ENCODE measurements at places on chromosomes 12 and 14. TPM values are rescaled to one million over a fixed set of nuclear protein-coding genes. Genes with fewer than 3 reads are reported as not detected.

TMEM63C gene
- total RNA-seq: 0.63 TPM

BLOC1S1 gene
- total RNA-seq: 109 TPM

ATP2A2 gene
- 1,955 TPM for total RNA-seq

CATSPERB gene
- 0.99 TPM for total RNA-seq

- H3K4me3 ChIP-seq: no peak overlapping the region
- H3K27ac ChIP-seq: no peak overlapping the region
- no peaks in the 10 kb centered on the region for H3K27me3 ChIP-seq
Observed at GRCh38 chr14:77355811-77356210, 21.1 kb downstream of the TMED8 start.

DNA sequence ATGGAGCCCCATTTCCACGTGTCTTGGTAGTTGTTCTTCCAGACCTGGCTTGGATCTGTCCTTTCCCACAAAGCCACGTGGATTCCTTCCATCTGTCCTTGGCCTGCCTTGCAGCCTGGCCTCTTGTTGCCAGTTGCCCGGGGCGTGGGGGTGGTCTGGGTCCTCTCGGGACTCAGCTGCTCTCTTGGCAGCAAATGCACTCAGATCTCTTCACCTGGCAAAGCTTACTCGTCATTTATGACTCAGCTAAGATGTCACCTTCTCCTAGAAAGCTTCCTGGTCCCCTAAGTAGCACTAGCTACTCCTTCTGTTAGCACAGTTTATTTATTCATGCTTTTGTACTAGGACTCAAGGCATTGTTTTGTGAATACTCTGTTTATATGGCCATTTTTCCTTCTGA lies 13.6 kb downstream of the PLEKHG3 start:
- no peak overlapping the region for H3K4me3 ChIP-seq
- peak overlapping the region; percentile 57 for H3K27ac ChIP-seq
- H3K27me3 ChIP-seq: no peaks in the 10 kb centered on the region

- no peaks in the 10 kb centered on the region for H3K36me3 ChIP-seq
- peaks cover 86% of the 10 kb centered on the region for H3K27me3 ChIP-seq
- no peak overlapping the region for H3K4me3 ChIP-seq
- no peak overlapping the region for H3K27ac ChIP-seq
- no peaks in the 10 kb centered on the region for H3K4me1 ChIP-seq
Observed at GRCh38 chr12:131385313-131386166, 325.4 kb upstream of the SFSWAP start.

GRCh38 chr14:92698393-92698792 lies 50.0 kb downstream of the LGMN start:
- no peaks in the 10 kb centered on the region for H3K27me3 ChIP-seq
- no peak overlapping the region for H3K27ac ChIP-seq
- DNase-seq: no peak
- H3K4me3 ChIP-seq: no peak overlapping the region

DNA sequence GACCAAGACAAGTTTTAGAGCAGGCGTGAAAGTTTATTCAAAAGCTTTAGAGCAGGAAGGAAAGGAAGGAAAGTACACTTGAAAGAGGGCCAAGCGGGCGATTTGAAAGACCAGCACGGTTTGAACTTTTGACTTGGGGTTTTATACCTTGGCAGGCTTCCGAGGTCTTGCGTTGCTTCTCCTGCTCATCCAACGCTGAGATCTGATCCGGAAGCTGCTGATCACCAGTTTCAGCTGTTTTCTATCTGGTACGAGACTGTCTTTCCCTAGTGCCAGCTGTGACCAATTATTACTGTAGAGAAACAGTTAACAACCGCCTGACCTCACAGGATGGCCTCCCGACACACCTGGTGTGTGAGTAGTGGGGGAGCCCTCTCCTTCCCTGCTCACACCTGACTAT lies 20.6 kb upstream of the SNRPF start:
- no peak overlapping the region for H3K27ac ChIP-seq
- DNase-seq: no peak

- no peak for DNase-seq
- peaks cover 26% of the 10 kb centered on the region for H3K36me3 ChIP-seq
- no peaks in the 10 kb centered on the region for H3K4me1 ChIP-seq
- no peak overlapping the region for H3K4me3 ChIP-seq
- no peak overlapping the region for H3K27ac ChIP-seq
Observed at GRCh38 chr12:120736404-120737331, 11.0 kb downstream of the ACADS start.

- peaks cover 44% of the 10 kb centered on the region for H3K36me3 ChIP-seq
- H3K4me1 ChIP-seq: no peaks in the 10 kb centered on the region
- H3K27me3 ChIP-seq: no peaks in the 10 kb centered on the region
- DNase-seq: no peak
- no peak overlapping the region for H3K4me3 ChIP-seq
Observed at GRCh38 chr12:43742106-43742505, 16.5 kb downstream of the PUS7L start.

- H3K27me3 ChIP-seq: peaks cover 3% of the 10 kb centered on the region
- H3K27ac ChIP-seq: peak overlapping the region; percentile 89
- DNase-seq: peak; percentile 53
- peak overlapping the region; percentile 23 for H3K4me3 ChIP-seq
- peaks cover 24% of the 10 kb centered on the region for H3K4me1 ChIP-seq
Observed at GRCh38 chr12:96108321-96108720, 72.9 kb upstream of the LTA4H start.

DNA sequence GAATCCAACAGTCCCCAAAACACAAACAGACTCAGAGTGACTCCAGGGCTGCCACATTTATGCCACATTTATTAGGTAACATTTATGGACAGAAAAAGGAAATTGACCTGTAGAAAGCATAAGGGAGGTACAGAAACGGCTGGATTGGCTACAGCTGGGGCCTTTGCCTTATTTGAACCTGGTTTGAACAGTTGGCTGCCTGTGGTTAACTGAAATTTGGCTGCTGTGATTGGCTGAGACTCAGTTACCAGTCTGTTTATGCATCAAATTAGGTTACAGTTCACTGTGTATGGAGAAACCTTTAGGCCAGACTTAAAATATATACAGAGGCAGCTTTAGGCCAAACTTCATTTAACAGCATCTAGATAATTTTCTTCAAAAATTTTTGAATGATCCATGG lies 27.8 kb upstream of the PCNX1 start:
- H3K36me3 ChIP-seq: no peaks in the 10 kb centered on the region
- no peaks in the 10 kb centered on the region for H3K27me3 ChIP-seq
- no peak for DNase-seq
- H3K4me3 ChIP-seq: no peak overlapping the region
- no peak overlapping the region for H3K27ac ChIP-seq
- peaks cover 5% of the 10 kb centered on the region for H3K4me1 ChIP-seq

DNA sequence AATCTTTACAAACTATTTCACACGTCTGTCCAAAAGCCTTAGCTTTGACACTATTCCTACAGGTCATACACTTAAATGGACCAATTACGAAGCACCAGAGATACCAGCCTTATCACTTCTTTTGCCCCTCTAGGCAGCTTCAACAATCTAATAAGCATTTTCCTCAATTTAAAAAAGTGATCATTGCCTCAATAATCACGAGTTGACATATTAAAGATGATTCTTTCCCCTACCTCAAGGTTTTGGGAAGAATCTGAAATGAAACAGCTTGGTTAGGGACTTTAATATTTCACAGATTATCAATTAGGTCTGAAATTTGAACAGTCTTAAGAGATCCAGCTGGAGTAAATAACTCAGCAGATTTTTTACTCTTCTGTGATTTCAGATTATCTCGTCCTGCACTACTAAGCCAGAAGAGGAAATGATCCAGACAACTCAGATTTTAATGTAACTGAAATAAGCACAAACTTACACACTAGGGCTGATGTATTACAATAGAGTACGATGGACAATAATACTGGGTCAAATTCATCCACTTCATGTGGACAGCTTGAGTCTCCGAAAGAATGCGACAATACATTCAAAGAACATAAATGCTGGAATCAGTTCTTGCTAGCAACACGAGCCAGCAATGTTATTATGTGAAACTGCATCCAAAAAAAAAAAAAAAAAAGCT lies 15.9 kb downstream of the UBE2N start:
- H3K27ac ChIP-seq: peak overlapping the region; percentile 53
- no peak overlapping the region for H3K4me3 ChIP-seq
- no peaks in the 10 kb centered on the region for H3K27me3 ChIP-seq
- no peaks in the 10 kb centered on the region for H3K36me3 ChIP-seq
- no peak for DNase-seq

GRCh38 chr14:77228056-77228455 lies 43.0 kb downstream of the NGB start:
- H3K36me3 ChIP-seq: no peaks in the 10 kb centered on the region
- H3K4me3 ChIP-seq: no peak overlapping the region
- H3K27me3 ChIP-seq: no peaks in the 10 kb centered on the region
- H3K4me1 ChIP-seq: no peaks in the 10 kb centered on the region

GRCh38 chr14:89640141-89640540 lies 223.1 kb upstream of the FOXN3 start:
- DNase-seq: no peak
- no peaks in the 10 kb centered on the region for H3K36me3 ChIP-seq
- H3K27ac ChIP-seq: no peak overlapping the region
- no peaks in the 10 kb centered on the region for H3K27me3 ChIP-seq
- H3K4me1 ChIP-seq: no peaks in the 10 kb centered on the region

Data from left ventricle myocardium inferior (tissue), 1 donor.